ENCODE measurements at places on chromosomes 2 and 18. TPM values are rescaled to one million over a fixed set of nuclear protein-coding genes. Genes with fewer than 3 reads are reported as not detected.

DNA sequence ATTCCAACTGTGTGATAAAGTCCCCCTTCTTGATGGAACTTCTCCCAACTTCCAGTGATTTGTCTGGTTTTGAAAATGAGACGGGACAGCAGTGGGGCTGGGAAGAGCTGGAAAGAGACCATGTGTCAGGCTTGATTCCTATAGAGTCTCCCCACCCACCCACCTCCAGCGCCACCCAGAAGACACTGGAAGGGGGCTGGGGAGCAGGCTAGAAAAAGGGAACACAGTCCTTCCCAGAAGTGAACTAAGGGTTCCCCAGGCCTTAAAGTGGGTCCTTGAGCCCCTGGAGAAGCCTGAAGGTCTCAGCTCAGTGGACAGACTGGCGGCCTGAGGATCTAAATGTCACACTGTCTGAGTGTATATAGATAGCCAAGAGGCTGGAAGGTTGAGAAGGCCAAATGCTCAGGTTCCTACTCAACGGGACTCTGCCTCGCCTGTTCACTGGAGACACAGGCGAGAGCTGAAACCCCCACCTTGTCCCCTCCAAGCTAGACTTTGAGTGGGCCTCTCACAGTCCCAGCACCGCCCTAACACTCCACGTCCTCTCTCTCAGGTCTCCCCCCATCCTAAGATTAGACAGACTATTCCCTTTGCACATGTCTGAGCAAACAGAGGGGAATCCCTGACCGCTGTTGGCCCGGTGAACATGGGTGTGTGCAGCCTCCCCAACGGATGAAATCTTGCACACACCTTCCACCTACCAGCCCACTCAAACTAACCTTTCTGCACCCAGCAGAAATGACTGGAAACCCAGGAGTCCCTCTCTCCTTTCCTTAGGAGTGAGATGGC is 1.6 kb downstream of the PKDCC start:
- no peak for DNase-seq
- no peak overlapping the region for H3K4me3 ChIP-seq
- no peaks in the 10 kb centered on the region for H3K36me3 ChIP-seq

SEMA4F gene
- polyA plus RNA-seq, result 8.6 TPM

GRCh38 chr2:176432434-176432833 is 163.2 kb downstream of the MTX2 start:
- no peak overlapping the region for H3K27ac ChIP-seq
- no peak for DNase-seq
- no peak overlapping the region for H3K4me3 ChIP-seq

DNA sequence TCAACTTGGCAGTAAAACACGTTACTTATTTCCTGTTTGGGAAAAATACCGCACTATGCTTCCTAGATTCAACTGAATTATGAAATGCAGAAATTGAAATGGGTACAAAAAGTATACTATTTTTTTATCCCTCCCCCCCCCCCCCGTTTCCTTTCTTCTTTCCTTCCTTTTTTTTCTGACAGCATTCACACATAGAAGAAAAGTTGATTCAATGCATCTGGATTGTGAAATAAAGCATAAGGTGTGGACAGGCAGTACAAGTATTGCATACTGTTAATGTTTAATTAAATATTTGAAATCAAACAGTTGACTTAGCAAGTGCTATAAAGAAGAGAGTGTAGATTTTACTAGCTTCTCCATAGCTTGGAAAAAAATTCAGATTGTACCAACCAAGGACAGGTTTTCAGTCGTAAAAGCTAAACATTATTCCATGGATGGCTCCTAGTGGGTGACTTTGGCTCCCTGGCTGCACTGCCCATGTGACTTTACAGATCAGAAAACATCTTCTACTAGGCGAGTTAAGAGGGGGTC is 21.6 kb upstream of the AGFG1 start:
- H3K36me3 ChIP-seq, result no peaks in the 10 kb centered on the region
- H3K4me1 ChIP-seq, result no peaks in the 10 kb centered on the region
- DNase-seq, result no peak
- H3K27ac ChIP-seq, result no peak overlapping the region

HOXD1 gene
- polyA plus RNA-seq, result not detected

- H3K27me3 ChIP-seq, result no peaks in the 10 kb centered on the region
- H3K27ac ChIP-seq, result no peak overlapping the region
- no peaks in the 10 kb centered on the region for H3K4me1 ChIP-seq
- no peak for DNase-seq
These were observed 286.1 kb upstream of the SIX3 start for GRCh38 chr2:44655401-44655864.

DNA sequence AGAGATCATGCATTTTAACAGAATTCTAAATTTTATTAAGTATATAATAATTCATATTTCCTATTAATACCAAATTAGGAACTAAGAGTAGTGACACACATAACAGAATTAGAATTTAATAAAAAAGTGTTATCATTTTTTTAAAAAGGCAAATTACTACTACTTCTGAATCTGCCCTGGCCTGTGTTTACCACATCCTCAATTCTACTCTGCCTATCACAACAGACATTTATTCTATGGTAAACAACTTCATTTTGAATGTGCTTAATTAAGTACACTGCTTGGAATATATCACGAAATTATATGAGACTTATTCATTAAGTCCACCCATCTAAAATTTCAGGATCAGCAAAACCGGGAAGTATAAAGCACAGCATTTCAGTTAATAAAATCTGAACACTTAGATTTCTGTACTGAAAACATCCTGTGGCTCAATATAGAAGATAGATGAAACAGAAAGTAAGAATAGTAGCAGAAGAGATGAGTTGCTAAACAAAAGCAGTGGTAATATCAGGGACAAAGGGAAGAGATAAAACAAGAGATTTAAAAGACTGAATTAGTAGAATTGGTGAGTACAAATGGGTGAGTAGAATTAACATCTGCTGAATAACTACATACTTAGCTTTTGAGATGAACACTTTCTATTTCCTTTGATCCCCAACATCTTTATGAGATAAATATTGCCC is 3.7 kb downstream of the SMC6 start:
- DNase-seq, result no peak
- H3K27ac ChIP-seq, result no peak overlapping the region
- H3K4me1 ChIP-seq, result peaks cover 9% of the 10 kb centered on the region
- H3K36me3 ChIP-seq, result peaks cover 2% of the 10 kb centered on the region
- no peak overlapping the region for H3K4me3 ChIP-seq
- no peaks in the 10 kb centered on the region for H3K27me3 ChIP-seq

DNA sequence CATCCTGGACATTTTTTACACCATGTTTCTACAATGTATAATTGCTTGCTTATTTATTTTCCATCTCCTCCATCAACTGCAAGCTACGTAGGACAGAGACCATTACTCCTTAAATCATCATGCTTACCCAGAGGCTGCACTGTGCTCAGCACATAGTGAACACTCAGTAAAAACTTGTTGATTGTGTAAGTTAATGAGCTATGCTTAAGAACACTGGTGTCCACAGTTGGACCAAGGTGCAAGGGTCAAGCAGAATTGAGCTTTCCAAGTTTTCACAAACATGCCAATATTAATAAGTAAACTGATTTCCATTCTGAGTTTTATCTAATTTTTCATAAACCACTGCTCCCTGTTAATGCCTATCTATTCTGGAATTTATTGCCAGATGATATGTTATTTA is 464.2 kb upstream of the TCF4 start:
- no peak for DNase-seq
- no peak overlapping the region for H3K4me3 ChIP-seq
- H3K27ac ChIP-seq, result no peak overlapping the region
- no peaks in the 10 kb centered on the region for H3K27me3 ChIP-seq
- H3K36me3 ChIP-seq, result no peaks in the 10 kb centered on the region

DNA sequence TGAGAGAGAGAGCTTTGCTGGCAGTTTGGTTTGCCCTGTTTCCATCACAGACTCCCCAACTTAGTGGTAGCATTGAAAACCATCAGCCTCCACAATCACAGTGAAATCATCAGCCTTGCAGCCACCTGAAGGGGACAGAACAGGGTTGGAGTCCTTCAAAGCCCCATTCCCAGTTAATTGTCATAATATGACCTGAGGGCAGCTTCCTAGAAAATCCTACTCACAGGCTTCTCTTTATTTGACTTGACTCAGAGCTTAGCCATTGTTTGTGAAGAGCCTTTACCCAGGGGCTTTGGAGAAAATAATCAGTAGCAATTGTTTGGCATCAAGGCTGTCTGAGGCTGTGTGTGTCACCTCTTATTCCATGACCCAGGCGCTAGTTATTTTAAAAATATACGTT is 308.7 kb downstream of the CBLN2 start:
- no peak for DNase-seq
- no peak overlapping the region for H3K27ac ChIP-seq
- no peak overlapping the region for H3K4me3 ChIP-seq
- no peaks in the 10 kb centered on the region for H3K27me3 ChIP-seq

GRCh38 chr18:61991201-61991600 is 98.4 kb upstream of the RNF152 start:
- H3K27me3 ChIP-seq, result no peaks in the 10 kb centered on the region
- no peak overlapping the region for H3K4me3 ChIP-seq
- no peak overlapping the region for H3K27ac ChIP-seq
- peaks cover 46% of the 10 kb centered on the region for H3K4me1 ChIP-seq
- no peak for DNase-seq

CNPPD1 gene
- 29.1 TPM for polyA plus RNA-seq

- peaks cover 13% of the 10 kb centered on the region for H3K4me1 ChIP-seq
- H3K36me3 ChIP-seq, result no peaks in the 10 kb centered on the region
- no peak overlapping the region for H3K4me3 ChIP-seq
- H3K27me3 ChIP-seq, result no peaks in the 10 kb centered on the region
These were observed 78.1 kb upstream of the PELI1 start for GRCh38 chr2:64222351-64222750.

- no peaks in the 10 kb centered on the region for H3K27me3 ChIP-seq
- no peak for DNase-seq
- no peaks in the 10 kb centered on the region for H3K4me1 ChIP-seq
- H3K27ac ChIP-seq, result no peak overlapping the region
- H3K36me3 ChIP-seq, result peaks cover 3% of the 10 kb centered on the region
These were observed 121.3 kb upstream of the BOD1L2 start for GRCh38 chr18:57025540-57025939.

CYRIA gene
- 1.4 TPM for polyA plus RNA-seq

GRCh38 chr2:150046211-150046610 is 441.3 kb downstream of the RND3 start:
- no peak for DNase-seq
- peaks cover 3% of the 10 kb centered on the region for H3K4me1 ChIP-seq
- H3K27ac ChIP-seq, result no peak overlapping the region
- no peak overlapping the region for H3K4me3 ChIP-seq
